Ecto neural progenitor cell (in vitro differentiated cells): ENCODE measurements at places on chromosomes 7 and 10.
A peak's percentile ranks its signal among the peaks of the same experiment; 100 is the strongest.

DNA sequence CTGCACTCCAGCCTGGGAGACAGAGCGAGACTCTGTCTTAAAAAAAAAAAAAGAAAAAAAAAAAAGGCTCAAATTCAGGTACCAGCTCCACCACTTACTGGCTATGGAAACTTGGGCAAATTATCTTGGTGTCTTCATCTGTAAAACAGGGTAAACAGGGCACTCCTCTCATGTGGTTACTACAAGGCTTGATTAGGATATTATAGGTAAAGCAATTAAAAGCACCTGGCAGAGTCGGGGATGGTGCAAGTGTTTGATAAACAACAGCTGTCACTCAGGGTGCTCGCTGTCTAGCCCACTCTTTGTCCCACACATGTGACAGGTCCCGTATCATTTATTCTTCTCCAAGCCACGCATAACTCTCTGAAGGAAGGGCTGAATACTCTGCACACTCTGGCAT, 96.9 kb downstream of the SORBS1 start:
- no peak for DNase-seq

DNA sequence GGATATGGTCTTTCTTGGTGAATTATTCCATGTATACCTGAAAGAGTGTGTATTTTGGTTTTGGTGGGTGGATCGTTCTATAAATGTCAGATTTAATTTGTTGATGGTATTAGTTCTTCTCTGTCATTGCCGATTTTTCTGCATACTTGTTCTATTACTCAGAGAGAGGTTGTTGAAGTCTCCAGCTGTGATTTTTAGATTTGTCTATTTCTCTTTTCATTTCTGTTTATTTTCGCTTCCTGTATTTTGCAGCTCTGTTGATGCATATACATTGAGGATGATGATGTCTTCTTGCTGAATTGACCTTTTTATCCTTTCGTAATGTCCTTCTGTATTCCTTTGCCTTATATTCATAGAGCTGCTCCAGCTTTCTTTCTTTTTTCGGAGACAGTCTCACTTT, 12.1 kb upstream of the BHLHA15 start:
- DNase-seq, result no peak

DNA sequence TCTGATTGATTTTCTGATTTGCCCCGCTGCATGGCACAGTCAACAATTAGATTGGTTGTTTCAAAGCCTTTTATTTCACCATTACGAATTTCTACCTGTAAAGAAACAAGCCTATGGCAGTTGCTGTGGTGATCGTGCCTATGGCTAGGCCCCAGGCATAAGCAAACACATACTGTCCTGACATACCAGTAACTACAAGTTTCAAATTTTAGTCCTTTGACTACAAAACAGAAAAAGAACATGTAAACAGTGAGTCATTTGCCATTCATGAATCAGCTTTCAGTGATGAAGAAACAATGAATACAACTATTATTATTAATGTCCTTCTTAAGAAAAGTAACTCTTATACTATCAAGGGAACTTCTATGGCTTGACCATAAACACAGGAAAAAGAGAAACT, 168.0 kb upstream of the LRRN3 start:
- DNase-seq, result no peak

GRCh38 chr7:70693321-70693685, 438.6 kb upstream of the GALNT17 start:
- peak; percentile 53 for DNase-seq

DNA sequence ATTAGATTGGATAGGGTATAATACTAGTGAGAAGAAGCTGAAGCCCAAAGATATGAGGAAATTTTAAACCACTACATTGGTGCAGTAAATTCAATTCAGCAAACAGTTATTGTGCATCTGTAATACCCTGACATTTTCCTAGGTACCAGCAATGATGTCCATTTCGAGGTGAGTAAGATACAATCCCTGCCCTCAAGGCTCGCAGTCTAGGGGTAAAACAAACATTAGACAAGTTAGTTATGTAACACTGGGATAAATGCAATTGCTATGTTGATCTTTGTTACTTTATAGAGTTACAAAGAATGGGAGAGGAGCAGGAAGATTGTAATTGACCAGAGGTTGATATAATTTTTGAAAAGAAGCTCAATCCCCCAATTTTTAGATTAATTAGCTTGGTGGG, 168.1 kb downstream of the PRKG1 start:
- DNase-seq, result no peak

DNA sequence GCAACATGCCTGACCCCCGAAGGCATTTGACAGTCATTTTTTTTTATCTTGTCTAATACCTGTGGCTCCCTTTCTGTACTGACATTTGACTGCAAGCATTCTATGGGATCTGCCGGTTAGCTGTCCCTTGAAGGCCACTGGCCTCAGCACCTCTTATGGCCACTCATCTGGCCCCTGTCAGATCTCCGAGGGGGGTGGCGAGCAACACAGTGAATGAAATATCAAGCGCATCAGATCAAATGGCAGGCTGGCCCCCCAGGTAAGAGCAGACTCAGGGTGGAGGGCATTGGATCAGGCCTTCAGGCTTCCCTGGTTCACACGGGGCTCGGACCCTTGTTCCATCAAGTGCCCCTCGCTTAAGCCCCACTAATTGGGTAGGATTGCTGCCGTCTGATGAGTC, 199.6 kb upstream of the MKI67 start:
- no peak for DNase-seq

GRCh38 chr7:17318146-17318545, 19.7 kb downstream of the AHR start:
- no peak for DNase-seq

DNA sequence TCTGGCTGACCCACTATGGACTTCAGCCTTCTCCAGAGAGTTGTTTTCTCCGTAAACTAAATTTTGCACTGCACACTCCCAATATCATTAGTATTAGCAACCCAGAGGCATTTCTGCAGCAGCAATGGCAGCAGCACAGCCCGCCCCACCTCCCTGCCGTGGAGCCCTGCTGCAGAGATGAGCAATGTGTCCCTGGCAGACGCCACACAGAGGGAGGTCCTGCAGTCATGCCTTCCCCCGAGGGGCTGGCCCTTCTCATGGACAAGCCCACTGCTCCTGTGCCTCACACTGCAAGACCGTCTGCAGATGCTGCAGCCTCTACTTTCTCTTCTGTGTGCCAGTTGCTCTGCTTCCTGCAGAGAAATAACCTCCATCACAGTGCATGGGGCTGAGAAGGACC, 393.4 kb upstream of the MKI67 start:
- no peak for DNase-seq

DNA sequence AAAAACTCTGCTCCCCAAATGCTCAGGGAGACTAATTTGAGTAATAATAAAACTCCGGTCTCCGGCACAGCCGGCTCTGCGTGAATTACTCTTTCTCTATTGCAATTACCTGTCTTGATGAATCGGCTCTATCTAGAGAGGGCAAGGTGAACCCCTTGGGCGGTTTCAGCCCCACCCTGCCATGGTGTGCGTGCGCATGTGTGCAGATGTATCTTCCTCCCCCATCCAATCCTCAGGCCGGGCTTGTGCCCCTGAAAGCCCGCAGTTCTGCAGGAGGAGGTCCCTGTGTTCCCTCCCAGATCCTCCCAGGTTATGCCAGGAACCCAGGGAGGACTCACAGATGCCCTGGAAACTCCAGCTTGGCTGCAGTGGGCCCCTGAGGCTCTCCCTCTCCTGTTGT, 48.3 kb upstream of the MYL10 start:
- no peak for DNase-seq

DNA sequence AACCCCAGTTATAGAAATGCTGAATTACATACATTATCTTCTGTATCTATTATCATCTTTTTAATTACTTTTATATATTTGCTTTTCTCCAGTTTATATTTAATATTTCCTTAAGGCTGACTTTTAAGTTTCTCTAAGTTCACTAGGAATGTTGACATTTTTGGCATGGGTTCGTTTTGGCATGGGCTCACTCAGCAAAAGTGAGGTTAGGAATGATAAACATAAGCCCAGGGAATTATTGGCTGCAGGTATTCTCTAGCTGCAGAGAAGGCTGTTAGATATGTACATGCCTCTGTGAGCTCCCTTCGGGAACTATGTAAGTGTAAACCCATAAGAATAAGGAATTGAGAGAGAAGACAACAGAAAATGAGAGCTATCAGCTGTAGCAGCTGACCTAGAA, 63.6 kb upstream of the RAB18 start:
- DNase-seq, result no peak

DNA sequence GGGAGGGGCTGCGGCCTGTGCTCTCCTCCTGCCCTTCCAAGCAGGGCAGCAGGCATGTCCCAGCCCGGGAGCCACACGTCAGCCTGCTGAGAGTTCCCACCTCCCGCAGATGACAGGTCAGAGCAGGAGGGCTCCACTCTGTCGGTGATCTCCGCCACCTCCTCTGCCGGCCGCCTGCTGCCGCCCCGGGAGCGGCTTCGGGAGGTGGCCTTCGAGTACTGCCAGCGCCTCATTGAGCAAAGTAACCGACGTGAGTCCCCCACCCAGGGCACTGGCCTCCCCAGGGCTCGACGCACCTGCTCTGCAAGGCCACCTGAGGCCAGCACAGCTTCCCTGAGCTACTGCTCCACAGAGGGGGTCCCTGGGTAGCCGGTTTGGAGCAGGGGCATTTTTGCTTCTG, 9.4 kb downstream of the AP5Z1 start:
- DNase-seq, result no peak

DNA sequence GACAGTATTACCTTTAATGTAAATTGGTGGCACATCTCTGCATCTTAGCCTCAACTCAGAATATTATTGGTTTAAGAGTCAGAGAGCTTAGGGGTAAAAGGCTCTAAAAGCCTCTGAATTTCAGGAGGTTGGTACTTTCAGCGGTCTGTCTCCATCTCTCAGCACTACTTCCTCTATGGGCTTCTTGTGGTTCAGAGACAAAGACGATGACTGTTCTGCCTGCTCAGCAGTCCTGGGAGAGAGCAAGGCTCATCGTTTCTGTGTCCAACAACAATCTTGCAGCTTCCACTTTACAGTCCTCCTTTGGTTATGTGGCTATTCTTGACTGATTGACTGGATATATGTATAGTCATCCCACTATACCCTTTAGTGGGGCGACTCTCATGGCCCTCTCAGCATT, 394.7 kb downstream of the AUTS2 start:
- DNase-seq, result no peak

- no peak for DNase-seq
Observed at GRCh38 chr7:25167262-25167843, 42.3 kb upstream of the CYCS start.

DNA sequence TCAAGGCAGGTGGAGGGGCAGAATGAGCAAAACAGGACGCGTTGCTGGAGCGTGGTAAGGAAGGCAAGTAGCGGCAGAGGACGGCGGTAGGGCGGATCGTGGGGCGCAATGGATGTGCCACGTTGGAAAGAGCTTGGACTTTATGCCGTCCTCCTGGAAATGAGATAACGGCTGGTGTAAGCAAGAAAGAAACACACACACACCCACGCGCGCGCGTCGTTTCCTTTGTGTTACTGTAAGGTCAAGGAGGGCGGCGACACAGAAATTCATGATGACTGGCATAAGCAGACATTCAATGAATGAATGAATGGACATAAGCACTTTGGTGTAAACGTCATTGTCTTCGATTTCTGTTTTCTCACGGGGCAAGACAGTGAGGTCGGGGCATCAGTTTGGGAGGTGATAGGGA, 683 bp upstream of the ENTPD7 start:
- DNase-seq, result peak; percentile 49

- no peak for DNase-seq
Observed at GRCh38 chr10:17067376-17068264, 62.0 kb downstream of the CUBN start.

GRCh38 chr7:119545118-119545517, 727.9 kb upstream of the KCND2 start:
- DNase-seq, result no peak

GRCh38 chr7:1954366-1955004, 278.3 kb downstream of the MAD1L1 start:
- DNase-seq, result no peak

- peak; percentile 65 for DNase-seq
Observed at GRCh38 chr10:48523212-48523819, 81.6 kb downstream of the ARHGAP22 start.

- DNase-seq, result no peak
Observed at GRCh38 chr10:3530783-3531645, 254.0 kb downstream of the KLF6 start.

DNA sequence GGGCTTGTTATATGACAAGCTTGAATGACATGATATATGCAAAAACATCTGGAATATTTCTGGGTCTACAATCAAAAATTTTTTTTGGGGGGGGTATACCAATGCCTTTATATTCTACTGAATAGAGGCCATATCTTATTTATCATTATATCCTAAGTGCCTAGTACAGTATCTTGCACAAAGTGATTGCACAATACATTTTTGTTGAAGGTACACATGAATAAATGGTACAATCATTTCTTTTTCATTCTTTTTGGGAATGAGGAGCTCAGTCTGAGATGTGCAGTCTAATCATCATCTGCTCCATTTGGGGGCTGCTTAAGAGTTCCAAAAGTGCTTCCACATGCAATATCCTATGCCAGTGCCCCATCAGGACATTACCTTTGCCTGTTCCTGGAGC, 214.6 kb downstream of the KIF20B start:
- DNase-seq, result no peak

- DNase-seq, result no peak
Observed at GRCh38 chr7:12550956-12551355, 19.6 kb upstream of the SCIN start.

DNA sequence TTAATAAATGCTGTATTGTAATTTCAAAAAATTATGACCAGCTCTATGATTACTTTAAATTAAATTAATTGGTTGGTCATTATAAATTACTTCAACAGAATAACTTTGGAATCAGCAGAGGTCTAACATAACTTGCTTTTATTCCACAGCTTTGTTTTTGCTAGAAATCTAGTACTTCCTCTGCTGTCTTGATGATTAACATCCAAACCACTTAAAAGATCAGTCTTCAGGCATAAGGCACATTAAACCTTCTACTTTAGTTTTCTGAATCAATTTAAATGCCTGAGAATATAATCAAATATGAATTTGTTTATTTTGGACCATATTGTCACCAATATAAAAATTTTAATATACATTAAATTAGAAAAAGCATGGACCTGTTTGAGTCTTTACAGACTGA, 465.3 kb downstream of the ARL4A start:
- DNase-seq, result no peak

DNA sequence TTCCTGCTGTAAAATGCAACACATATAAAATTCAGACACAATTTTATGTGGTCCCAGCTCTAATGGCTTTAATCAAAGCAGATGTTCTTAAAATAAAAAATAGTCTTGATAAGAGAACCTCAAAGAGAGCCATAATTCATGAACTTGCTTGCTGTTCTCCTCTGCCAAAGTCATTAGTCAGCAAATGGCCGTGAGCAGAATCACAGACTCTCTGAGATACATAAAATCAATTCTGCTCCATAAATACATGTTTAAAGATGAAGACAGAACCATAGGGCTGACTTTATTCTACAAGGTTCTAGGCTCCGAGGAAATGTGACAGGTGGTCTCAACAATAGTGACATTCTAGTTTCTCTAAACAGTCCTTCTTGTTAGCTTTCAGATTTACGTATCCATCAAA, 29.8 kb downstream of the HSPA12A start:
- DNase-seq, result no peak
